Fibroblast of lung (primary cell): ENCODE measurements at places on chromosomes 1 and 21.
A peak's percentile ranks its signal among the peaks of the same experiment; 100 is the strongest.

DNA sequence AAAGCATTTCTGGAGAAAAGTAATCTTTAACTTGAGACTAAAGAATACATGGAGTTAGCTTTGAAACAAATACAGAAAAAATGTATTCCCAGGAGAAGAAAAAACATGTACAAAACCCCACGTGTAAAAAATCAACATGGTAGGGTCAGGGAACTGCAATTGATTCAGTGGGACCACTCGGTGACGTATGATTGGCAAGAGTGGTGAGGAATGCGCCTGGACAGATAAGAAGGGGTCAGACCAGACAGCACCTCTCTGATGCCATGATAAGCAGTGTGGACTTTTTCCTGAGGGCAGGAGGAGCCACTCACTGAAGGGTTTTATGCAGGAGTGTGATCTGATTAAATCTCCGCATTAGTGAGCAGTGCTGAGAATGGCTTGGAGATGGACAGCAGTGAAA, 142.5 kb downstream of the DAB1 start:
- H3K36me3 ChIP-seq: no peaks in the 10 kb centered on the region
- no peak for DNase-seq
- no peak overlapping the region for H3K27ac ChIP-seq
- H3K27me3 ChIP-seq: no peaks in the 10 kb centered on the region

- no peak overlapping the region for H3K4me3 ChIP-seq
- no peak overlapping the region for H3K27ac ChIP-seq
- no peaks in the 10 kb centered on the region for H3K27me3 ChIP-seq
- no peaks in the 10 kb centered on the region for H3K4me1 ChIP-seq
- no peaks in the 10 kb centered on the region for H3K36me3 ChIP-seq
- peak; percentile 82 for DNase-seq
Measured at GRCh38 chr1:241972703-241973369, 15.3 kb downstream of the BECN2 start.

- no peaks in the 10 kb centered on the region for H3K36me3 ChIP-seq
- no peak overlapping the region for H3K27ac ChIP-seq
- no peaks in the 10 kb centered on the region for H3K27me3 ChIP-seq
- DNase-seq: no peak
- no peak overlapping the region for H3K4me3 ChIP-seq
- H3K4me1 ChIP-seq: peaks cover 2% of the 10 kb centered on the region
Measured at GRCh38 chr1:44002606-44003157, 11.3 kb downstream of the CCDC24 start.

GRCh38 chr1:212878418-212878817, 20.3 kb downstream of the FLVCR1 start:
- no peaks in the 10 kb centered on the region for H3K4me1 ChIP-seq
- H3K27ac ChIP-seq: no peak overlapping the region
- no peaks in the 10 kb centered on the region for H3K27me3 ChIP-seq
- no peaks in the 10 kb centered on the region for H3K36me3 ChIP-seq
- no peak overlapping the region for H3K4me3 ChIP-seq

- no peak overlapping the region for H3K27ac ChIP-seq
- H3K4me1 ChIP-seq: peaks cover 10% of the 10 kb centered on the region
- H3K27me3 ChIP-seq: no peaks in the 10 kb centered on the region
Measured at GRCh38 chr21:34582506-34583150, 32.3 kb downstream of the RCAN1 start.

DNA sequence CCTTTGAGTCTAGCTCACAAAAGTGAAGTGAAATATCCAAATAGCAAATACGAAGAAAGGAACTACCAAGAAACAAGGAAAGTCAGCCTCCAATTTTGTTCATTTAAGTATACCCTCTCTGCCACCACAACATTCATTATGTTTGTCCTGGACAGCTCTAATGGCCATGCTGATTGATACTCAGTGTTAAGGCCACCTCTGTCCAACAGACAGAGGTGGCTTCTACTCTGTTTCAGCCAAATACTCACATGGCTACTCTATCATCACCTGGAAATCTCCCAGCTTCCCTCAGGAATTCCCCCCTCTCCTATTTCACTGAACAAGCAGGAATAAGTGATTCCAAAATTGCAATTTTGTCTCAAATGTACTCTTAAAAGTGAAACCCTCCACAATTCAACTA, 10.7 kb downstream of the APP start:
- H3K27me3 ChIP-seq: no peaks in the 10 kb centered on the region
- no peaks in the 10 kb centered on the region for H3K36me3 ChIP-seq
- H3K27ac ChIP-seq: no peak overlapping the region
- H3K4me1 ChIP-seq: no peaks in the 10 kb centered on the region
- H3K4me3 ChIP-seq: no peak overlapping the region

- DNase-seq: no peak
- peaks cover 3% of the 10 kb centered on the region for H3K4me1 ChIP-seq
- no peaks in the 10 kb centered on the region for H3K27me3 ChIP-seq
- no peak overlapping the region for H3K4me3 ChIP-seq
Measured at GRCh38 chr1:7640920-7641585, 130.0 kb upstream of the VAMP3 start.

- no peak overlapping the region for H3K4me3 ChIP-seq
- H3K4me1 ChIP-seq: no peaks in the 10 kb centered on the region
- H3K27me3 ChIP-seq: no peaks in the 10 kb centered on the region
- peaks cover 2% of the 10 kb centered on the region for H3K36me3 ChIP-seq
- DNase-seq: no peak
Measured at GRCh38 chr1:166874464-166874863, 1.6 kb downstream of the TADA1 start.

DNA sequence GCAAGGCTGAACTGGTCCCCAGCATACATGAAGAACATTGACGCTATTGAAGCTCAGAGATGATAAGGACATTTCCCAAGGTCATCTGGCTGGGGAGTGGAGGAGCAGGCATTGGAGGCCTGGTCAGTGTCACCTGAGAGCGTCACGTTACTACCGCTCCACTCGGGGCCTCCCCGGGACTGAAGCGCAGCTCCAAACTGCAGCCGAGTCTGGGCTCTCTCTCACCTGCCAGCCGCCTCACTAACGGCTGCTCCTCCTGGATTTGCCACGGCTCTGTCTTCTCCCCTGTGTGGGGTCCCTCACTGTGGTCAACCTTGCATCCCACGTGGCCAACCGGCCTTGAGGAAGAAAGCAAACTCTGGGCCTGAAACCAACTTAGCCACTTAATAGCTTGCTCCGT, 111.3 kb downstream of the ADSS2 start:
- H3K27ac ChIP-seq: no peak overlapping the region
- no peaks in the 10 kb centered on the region for H3K4me1 ChIP-seq
- H3K36me3 ChIP-seq: no peaks in the 10 kb centered on the region
- H3K4me3 ChIP-seq: no peak overlapping the region
- no peaks in the 10 kb centered on the region for H3K27me3 ChIP-seq
- no peak for DNase-seq

GRCh38 chr1:26744075-26744959, 43.4 kb upstream of the PIGV start:
- DNase-seq: peak; percentile 94
- peak overlapping the region; percentile 32 for H3K27ac ChIP-seq
- no peaks in the 10 kb centered on the region for H3K27me3 ChIP-seq
- H3K4me1 ChIP-seq: peaks cover 15% of the 10 kb centered on the region
- peaks cover 7% of the 10 kb centered on the region for H3K36me3 ChIP-seq

- peaks cover 3% of the 10 kb centered on the region for H3K4me1 ChIP-seq
- H3K4me3 ChIP-seq: no peak overlapping the region
- no peaks in the 10 kb centered on the region for H3K27me3 ChIP-seq
- H3K36me3 ChIP-seq: no peaks in the 10 kb centered on the region
- DNase-seq: peak; percentile 66
- H3K27ac ChIP-seq: no peak overlapping the region
Measured at GRCh38 chr1:234509457-234510328, 30.7 kb upstream of the TARBP1 start.

DNA sequence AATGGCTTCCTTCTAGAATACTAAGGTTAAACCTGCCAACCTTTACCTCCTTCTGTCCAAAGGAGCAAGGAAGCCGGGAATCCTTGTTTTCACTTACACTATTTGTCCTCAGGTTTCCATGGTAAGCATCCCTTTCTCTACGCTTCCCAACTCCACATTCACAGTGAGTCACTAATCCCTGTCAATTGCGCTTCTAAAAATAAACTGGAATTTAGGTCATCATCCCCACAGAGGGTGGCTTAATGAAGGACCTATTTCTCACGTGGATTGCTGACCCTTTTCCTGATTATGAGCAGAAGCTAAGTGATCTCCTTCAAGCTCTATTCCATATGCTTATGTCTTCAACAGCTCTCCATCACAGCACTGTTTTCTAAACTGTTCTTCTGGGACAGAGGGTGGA, 39.9 kb upstream of the ABCA4 start:
- no peaks in the 10 kb centered on the region for H3K36me3 ChIP-seq
- no peaks in the 10 kb centered on the region for H3K4me1 ChIP-seq
- H3K27me3 ChIP-seq: no peaks in the 10 kb centered on the region
- H3K27ac ChIP-seq: no peak overlapping the region
- DNase-seq: peak; percentile 59
- no peak overlapping the region for H3K4me3 ChIP-seq

DNA sequence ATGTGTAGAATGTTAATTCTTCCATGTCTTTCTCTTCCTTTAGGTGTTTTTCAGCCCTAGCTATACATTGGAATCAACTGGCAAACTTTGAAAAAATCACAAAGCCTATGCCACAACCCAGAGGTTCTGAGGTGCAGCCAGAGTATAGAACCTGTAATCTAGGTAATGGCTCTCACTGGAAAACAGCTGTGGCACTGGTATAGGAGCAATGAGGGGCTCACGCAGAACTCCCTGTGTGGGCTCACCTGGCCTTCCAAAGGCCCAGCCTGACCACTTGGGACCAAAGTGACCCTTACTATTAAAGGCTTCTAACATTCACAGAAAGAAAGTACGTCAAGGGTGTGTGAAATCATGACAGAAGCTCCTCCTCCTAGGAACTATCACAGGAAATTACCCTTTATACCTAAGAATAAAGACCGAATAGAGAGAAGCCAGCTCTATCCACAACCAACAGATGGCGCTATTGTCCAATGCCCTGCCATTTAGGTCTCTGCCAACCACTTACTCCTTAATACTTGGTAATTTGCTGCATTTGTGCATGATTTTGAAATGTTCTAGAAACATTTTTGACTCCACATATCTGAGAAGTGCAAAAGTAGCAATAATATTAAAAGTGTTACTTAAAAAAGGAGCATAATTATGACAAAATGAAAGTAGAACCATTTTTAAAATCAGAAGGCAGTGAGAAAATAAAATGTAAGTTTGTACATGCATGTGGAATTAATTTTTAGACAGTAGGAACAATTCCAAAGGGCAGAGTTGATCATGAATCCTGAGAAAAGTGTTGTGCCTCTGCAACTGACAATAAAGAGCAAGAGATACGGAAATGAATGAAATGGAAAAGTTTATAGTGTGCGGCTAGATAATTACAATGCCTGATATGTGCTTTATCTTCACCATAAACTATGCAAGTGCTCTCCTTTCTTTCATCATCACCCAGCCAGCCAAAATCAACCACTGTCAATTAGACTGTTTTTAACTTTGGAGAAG, 93.1 kb upstream of the HAO2 start:
- H3K36me3 ChIP-seq: no peaks in the 10 kb centered on the region
- peaks cover 2% of the 10 kb centered on the region for H3K27me3 ChIP-seq
- H3K4me1 ChIP-seq: peaks cover 5% of the 10 kb centered on the region
- H3K4me3 ChIP-seq: no peak overlapping the region
- peak; percentile 80 for DNase-seq
- H3K27ac ChIP-seq: no peak overlapping the region

- H3K4me3 ChIP-seq: no peak overlapping the region
- no peak overlapping the region for H3K27ac ChIP-seq
- no peak for DNase-seq
- no peaks in the 10 kb centered on the region for H3K36me3 ChIP-seq
- no peaks in the 10 kb centered on the region for H3K27me3 ChIP-seq
- no peaks in the 10 kb centered on the region for H3K4me1 ChIP-seq
Measured at GRCh38 chr1:160578525-160579191, 638 bp downstream of the CD84 start.

GRCh38 chr1:168065506-168065905, 71.2 kb downstream of the GPR161 start:
- no peaks in the 10 kb centered on the region for H3K36me3 ChIP-seq
- H3K27ac ChIP-seq: no peak overlapping the region
- H3K4me3 ChIP-seq: no peak overlapping the region
- no peaks in the 10 kb centered on the region for H3K27me3 ChIP-seq

- no peak overlapping the region for H3K27ac ChIP-seq
- no peak overlapping the region for H3K4me3 ChIP-seq
- H3K4me1 ChIP-seq: no peaks in the 10 kb centered on the region
- no peaks in the 10 kb centered on the region for H3K36me3 ChIP-seq
Measured at GRCh38 chr21:38121888-38122720, 134.7 kb upstream of the KCNJ15 start.

GRCh38 chr1:78716186-78716585, 66.6 kb downstream of the IFI44 start:
- no peaks in the 10 kb centered on the region for H3K27me3 ChIP-seq
- H3K4me3 ChIP-seq: no peak overlapping the region
- H3K27ac ChIP-seq: no peak overlapping the region
- H3K4me1 ChIP-seq: peaks cover 5% of the 10 kb centered on the region

GRCh38 chr21:45991606-45992300, 10.2 kb downstream of the COL6A1 start:
- peaks cover 2% of the 10 kb centered on the region for H3K4me1 ChIP-seq
- no peak overlapping the region for H3K4me3 ChIP-seq
- peaks cover 80% of the 10 kb centered on the region for H3K36me3 ChIP-seq
- H3K27me3 ChIP-seq: no peaks in the 10 kb centered on the region
- peak overlapping the region; percentile 27 for H3K27ac ChIP-seq

- no peak for DNase-seq
- H3K4me3 ChIP-seq: no peak overlapping the region
- H3K27ac ChIP-seq: no peak overlapping the region
Measured at GRCh38 chr1:246213502-246213901, 293.6 kb downstream of the SMYD3 start.

GRCh38 chr21:41926117-41926806, 27.6 kb downstream of the C2CD2 start:
- no peaks in the 10 kb centered on the region for H3K36me3 ChIP-seq
- H3K27ac ChIP-seq: peak overlapping the region; percentile 83
- DNase-seq: peak; percentile 65
- H3K27me3 ChIP-seq: no peaks in the 10 kb centered on the region
